ENCODE measurements at places on chromosomes 11 and 22. TPM values are rescaled to one million over a fixed set of nuclear protein-coding genes. Genes with fewer than 3 reads are reported as not detected.

NCF4 gene
- total RNA-seq, result 0.37 TPM

KBTBD3 gene
- 10.4 TPM for total RNA-seq

TSSK2 gene
- not detected for total RNA-seq

LGR4 gene
- total RNA-seq, result 7.1 TPM

DNA sequence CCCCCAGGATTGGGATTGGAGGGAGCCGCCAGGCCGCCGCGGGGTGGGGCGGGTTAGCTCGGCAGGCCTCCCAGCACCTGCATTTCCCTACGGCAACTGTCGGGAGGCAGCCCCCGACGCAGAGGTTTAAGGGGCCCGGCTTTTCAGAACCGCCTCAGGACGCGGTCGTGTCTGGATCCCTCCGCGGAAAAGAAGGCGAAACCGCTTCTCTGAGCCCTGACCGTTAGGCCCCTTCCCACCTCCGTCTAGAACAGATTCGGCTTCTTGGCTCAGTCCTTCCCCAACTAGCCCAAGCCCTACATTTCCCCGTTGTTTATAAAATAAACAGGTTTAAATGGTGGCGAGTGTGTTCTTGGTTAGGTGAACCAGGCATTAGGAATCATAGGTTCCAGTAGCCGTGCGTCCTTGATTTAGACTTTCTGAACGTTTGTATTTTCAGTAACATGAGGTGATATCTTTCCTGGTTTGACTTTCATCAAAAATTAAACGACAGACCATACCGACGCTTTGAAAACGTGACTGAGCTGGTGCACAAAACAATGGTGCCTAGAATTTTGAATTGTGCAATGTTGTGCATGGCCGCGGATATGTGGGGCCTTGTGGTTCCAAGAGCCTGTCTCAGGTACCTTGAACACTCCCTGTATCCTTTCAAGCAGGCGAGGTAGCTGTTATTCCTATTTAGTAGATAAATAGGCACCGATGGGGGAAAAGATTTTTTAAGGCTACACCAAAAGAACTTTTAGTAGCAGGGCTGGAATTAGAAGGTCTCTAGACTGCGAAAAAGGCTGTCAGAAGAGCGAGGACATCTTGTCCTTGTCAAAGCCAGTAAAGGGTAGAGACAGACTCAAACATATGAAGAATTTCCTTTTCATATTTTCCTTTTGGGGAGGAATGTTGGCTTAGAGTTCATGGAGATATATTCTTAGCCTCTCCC lies 1.2 kb upstream of the HSPA8 start:
- no peak for DNase-seq

DNA sequence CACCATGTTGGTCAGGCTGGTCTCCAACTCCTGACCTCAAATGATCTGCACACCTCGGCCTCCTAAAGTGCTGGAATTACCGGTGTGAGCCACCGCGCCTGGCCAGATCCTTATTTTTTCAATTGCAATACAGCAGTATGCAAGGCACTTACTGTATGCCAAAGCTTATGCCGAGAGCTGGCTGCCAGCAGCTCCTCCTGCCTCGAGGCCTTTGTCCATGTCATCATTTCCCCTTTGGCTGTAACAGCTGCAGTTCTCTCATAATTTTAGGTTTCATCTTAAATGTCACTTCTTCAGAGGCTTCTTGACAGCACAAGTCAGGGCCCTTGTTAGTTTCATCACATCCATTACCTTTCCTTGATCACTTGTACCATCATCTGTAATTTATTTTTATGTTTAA lies 1.5 kb upstream of the SREBF2 start:
- DNase-seq, result no peak

DNA sequence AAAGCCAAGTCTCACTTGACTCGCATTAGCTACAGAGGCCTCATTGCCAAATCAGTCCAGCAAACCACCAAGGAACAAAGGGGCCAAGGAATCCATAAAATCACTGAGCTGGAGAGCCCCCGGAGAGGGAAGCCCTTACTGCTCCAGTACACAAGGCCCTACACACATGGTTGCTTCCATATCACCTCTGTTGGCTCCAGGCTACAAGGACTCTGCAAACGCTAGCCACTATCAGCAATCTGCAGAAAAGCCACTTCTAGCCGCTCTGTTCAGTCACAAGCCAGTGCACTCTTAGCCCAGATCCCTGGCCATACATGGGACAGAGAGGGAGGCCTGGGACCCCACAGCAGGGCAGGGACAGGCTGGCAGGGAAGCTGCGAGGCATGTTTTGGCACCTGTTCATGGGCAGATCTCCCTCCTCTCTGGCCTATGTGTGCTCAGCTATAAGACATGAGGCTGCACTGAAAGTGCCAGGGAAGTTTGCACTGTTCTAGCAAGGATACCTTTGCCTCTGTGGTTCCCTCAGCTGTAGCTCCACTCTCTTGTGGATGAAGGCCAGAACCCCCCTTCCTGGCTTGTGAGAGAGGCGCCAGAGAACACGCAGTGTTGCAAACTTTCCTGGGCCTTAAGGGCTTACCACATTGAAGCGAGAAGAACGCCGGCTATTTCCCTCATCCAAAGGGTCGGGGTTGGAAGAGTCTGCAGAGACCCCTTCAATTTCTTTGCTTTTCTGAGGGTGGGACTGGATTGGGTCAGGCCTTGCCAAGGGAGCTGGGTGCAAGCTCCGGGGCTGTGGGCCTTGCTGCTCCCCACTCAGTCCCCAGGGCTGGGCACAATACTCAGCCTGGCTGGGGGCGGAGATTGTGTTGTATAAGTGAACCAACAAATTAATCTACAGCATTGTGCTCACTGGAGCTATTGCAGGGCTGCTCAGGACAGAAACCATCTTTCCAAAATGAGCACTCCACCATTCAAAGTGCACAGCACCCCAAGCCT lies 108.7 kb upstream of the PITPNB start:
- no peak for DNase-seq

Measured in HCT116 (cell line).